ENCODE measurements at places on chromosomes 7 and 10.
A peak's percentile ranks its signal among the peaks of the same experiment; 100 is the strongest.

DNA sequence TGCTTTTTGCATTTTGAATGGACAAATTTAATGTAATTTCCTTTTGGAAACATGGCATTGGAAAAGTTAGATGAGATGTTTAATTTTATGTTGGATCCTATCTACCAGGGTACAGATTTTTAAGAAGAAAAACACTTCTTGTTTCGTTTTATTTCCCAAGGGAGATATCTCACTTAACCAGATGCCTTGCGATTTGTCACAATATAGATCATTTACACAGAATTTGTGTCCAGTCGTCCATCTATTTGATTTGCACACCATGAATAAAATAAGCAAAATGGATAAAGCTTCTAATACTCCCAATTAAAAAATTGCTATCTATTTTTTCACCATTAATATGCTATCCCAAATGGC is 25.7 kb downstream of the HDAC9 start:
- peak; percentile 41 for DNase-seq

DNA sequence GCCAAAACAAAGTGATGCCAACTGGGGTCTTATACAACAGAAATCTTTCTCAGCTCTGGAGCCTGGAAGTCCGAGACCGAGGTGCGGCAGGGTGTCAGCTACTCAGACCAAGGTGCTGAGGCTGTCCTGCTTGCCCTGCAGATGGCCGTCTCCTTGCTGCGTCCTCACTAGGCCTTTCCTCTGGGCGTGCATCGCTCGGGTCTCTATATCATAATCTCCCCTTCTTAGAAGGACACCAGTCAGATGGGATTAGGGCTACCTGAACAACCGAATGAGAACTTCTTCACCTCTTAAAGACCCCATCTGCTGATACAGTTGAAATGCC is 244.7 kb downstream of the EBF3 start:
- DNase-seq: no peak

DNA sequence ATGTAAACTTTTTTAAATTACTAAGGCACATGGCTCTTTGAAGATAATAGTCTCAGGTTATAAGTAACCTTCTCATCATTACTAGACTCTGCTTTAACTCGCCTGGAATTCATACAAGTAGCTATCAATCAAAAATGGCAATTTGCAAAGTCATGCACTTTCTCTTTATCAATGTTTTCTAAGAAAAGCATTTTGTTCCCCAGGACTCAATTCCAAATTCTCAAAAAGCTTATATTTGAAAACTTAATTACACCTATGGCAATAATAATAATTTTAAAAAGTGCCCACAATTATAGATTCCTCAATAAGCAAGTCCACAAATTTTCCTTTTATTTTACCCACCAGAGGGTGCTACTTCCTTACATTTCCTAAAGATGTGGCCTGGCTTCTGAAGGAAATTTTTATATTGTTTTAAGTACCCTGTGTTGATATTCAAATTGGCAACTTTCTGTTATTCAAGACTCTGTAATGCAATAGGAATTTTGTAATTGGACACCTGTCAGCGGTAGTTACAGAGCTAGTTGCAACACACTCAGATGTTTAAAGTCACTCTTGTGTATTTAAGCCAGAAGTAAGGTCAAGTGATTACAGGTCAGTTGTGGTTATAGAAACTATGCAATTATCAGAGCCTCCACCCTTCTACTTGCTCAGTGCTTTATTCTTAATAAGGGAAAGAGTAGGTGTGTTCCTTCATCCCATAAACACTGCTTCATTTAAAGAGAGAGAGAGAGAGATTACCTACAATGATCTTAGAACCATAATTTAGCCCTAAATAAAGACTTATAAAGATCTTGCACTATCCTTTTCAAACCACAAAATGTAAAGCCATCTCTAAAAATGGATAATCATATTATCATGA is 47.1 kb upstream of the HYAL4 start:
- DNase-seq: no peak

DNA sequence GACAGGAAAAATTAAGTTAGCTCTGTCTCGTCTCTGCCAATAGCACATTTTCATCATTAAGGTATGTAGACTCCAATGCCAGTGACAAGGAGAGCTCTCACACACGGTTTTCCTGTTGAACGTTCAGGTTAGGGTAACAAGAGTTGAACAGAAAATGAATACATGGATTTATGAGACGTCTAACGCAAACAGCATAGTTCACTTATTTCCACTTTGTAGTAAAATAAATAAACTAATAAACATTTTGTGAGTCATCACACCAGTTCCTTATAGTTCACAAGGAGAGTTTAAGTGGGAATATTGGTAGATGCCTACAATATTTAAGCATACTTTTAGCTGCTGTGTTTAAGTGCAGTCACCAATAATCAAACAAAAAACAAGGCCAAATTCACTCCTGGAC is 21.1 kb downstream of the DRGX start:
- no peak for DNase-seq

- no peak for DNase-seq
These were observed 4.4 kb downstream of the NKX6-2 start for GRCh38 chr10:132781556-132781955.

DNA sequence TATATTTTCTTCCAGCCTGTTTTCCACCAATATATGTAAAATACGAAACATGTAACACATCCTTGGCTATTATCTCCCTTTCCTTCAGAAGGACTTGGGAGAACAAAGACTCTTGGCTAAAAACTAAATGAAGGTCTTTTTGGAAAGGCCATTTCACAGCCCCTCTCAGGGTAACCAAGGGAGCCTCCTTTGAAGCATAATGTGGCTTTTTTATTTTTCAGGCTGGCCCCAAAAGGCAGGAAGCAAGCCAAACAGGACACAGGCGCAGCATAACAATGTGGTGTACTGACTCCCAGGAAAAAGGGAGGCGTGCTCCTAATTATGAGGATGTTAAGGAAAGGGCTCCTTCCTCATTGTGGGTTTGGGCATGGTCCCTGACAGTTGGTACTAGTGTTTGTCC is 30.3 kb upstream of the CCSER2 start:
- DNase-seq: no peak

DNA sequence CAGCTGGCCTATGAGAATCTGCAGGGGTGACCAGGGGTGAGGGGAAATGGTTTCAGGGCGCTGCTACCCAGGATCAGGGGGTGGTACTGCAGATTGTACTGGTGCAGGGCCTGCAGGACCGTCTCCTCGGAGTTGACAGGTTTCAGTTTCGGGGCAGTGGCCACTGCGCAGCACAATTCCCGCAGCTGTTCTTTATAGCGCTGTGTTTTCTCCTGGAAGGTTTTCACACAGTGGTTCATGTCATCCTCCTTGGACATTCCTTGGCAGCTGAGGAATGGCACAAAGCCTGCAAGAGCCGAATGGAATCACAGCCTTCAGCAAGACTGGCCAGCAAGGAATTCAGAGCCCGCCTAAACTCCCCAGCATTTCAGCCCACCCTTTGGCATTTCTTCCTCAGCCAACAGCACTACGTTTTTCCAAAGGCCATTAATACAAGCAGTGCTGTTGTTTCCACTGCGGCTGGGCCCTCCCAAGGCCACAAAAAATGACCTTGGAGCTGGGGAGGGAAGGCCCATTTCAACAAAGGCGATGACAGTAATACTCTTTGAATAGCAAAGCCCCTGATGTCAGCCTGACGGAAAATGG is 44.9 kb downstream of the PNLIPRP2 start:
- no peak for DNase-seq

- DNase-seq: no peak
These were observed 25.8 kb downstream of the BRAF start for GRCh38 chr7:140898786-140899536.

GRCh38 chr10:29253690-29254029 is 35.2 kb upstream of the LYZL1 start:
- no peak for DNase-seq

DNA sequence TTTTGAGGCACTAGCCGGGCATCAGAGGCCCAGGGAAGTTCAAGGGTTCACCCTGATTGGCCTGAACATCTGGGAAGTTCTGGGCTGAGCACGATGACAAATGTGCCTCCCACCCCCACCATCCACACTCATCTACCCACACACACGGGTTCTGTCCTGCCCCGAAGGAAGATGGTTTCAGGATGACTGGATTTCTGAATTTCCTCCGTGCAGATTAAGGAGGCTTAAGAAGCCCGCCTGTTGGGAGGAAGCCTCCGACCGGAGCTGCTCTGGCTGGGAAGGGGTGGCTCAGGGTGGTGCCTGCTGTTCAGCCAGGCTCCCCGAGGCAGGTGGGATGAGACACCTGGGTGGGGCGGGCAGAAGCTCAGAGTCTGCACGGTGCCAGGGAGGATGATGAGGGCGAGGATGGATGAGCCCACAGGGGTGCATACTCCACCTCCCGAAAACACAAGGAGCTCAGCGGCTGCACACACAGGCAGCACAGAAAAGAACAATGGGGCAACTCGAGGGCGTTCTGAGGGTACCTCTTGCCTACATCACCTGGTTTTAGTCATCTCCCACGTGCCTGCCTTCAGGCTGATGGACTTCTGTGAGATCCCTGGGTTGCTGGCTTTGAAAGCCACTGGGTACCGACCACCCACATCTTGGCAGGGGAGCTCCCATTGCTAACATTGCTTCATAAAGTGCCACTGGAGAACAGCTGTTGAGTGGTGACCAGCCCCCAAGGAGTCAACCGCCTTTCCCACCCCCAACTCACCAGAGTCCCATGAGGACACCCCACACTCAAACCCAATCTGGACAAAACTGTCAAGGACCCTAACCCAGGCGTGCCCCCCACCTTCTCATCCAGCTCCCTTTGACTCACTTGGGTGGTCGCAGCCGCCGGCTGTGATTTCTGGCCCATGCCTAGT is 41.2 kb downstream of the CALML3 start:
- DNase-seq: no peak

- DNase-seq: no peak
These were observed 12.0 kb upstream of the KLHL7 start for GRCh38 chr7:23093546-23093945.

GRCh38 chr7:39946693-39947092 is 3.4 kb upstream of the CDK13 start:
- no peak for DNase-seq

DNA sequence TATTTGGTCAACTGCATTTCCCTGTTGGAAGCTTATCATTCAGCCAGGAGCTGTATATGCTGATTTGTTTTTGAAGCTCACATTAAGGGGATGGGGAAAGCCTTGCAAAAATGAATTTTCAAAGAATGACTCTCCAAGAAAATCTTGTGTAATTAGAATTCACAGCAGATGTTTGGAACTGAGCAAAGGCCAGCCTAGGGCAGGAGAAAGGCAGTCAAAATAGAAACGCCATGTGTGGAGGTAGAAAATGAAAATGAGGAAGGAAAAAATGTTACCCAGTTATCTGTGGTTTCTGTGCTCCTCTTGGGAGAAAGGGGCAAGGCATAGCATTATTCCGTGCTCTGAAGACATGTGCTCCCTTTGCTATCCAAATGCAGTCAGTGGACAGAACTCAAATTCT is 93.5 kb downstream of the NRP1 start:
- no peak for DNase-seq

GRCh38 chr7:45682836-45683555 is 108.8 kb downstream of the ADCY1 start:
- DNase-seq: no peak

DNA sequence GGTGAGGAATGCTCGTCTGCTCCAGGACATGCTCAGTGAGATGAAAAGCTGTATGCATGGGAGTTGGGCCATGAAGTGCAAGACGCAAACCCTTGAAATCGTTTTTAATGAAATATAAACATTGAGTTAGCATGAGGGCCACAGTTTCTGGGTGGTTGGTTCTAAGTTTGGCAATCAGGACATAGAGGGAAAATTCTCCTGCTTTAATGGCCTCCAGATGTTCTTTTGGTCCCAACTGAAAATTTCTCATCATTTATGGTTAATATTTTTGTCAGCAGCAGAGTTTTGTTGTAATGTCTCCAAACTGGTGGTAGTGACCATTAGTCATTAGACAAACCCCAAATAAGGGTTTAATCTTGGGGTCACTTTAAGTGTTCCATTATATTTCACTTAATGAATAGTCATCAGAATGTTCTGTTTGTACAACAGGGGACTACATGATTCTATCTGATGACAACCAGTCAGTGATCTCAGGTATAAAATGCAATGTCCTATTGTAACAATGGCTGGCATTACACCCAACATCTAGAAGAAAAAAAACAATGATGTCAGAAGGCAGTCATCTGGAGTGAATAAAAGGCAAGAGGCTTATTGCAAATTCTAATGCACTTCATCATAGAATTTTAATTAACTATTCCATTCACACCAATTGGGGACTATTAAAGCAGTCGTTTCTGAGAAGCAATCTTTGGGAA is 197.4 kb downstream of the JCAD start:
- no peak for DNase-seq

- no peak for DNase-seq
These were observed 44.1 kb downstream of the HTR7 start for GRCh38 chr10:90813594-90814365.

GRCh38 chr7:104299777-104300176 is 28.6 kb upstream of the LHFPL3 start:
- no peak for DNase-seq

DNA sequence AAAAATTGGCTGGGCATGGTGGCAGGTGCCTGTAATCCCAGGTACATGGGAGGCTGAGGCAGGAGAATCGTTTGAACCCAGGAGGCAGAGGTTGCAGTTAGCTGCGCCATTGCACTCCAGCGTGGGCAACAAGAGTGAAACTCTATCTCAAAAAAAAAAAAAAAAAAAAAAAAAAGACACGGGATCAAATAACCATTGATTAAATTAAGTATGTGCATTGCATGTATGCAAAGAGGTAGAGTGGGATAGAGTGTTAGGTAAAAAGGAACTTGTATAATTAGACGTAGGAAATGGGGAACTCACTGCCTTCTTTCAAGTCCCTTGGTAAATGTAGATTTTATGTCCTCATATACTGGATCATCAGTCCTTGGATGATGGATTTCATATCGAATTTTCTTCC is 13.1 kb downstream of the VCL start:
- no peak for DNase-seq

- DNase-seq: no peak
These were observed 85.0 kb downstream of the MPP7 start for GRCh38 chr10:28217848-28218247.

- no peak for DNase-seq
These were observed 23.9 kb downstream of the SLC13A4 start for GRCh38 chr7:135704074-135704473.

DNA sequence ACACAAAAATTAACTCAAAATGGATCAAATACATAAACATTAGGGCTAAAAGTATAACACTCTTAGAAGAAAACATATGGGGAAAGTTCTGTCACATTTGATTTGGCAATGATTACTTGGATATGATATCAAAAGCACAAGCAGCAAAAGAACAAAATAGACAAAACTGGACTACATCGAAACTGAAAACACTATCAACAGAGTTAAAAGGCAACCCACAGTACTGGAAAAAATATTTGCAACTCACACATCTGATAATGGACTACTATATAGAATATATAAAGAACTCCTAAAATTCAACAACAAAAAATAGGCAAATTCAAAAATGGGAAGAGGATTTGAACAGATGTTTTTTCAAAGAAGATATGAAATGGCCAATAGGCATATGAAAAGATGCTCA is 51.0 kb downstream of the COA1 start:
- no peak for DNase-seq
